SK-N-MC (cell line): ENCODE measurements at places on chromosomes 4 and X.

DNA sequence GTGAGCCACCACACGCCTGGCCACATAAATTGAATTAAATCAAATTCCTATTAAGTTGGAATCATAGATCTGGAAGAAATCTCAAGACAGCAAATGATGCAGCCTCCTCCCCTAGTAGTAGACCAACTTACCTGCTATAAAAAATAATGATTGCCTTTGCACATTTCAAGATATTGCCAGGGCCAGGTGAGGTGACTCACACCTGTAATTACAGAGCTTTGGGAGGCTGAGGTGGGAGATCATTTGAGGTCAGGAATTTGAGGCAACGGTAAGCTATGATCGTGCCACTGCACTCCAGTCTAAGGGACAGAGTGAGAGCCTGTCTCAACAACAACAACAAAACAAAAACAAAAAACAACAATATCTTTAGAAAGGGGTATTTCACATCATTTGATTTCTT, 17.0 kb upstream of the WWC2 start:
- no peak for DNase-seq

DNA sequence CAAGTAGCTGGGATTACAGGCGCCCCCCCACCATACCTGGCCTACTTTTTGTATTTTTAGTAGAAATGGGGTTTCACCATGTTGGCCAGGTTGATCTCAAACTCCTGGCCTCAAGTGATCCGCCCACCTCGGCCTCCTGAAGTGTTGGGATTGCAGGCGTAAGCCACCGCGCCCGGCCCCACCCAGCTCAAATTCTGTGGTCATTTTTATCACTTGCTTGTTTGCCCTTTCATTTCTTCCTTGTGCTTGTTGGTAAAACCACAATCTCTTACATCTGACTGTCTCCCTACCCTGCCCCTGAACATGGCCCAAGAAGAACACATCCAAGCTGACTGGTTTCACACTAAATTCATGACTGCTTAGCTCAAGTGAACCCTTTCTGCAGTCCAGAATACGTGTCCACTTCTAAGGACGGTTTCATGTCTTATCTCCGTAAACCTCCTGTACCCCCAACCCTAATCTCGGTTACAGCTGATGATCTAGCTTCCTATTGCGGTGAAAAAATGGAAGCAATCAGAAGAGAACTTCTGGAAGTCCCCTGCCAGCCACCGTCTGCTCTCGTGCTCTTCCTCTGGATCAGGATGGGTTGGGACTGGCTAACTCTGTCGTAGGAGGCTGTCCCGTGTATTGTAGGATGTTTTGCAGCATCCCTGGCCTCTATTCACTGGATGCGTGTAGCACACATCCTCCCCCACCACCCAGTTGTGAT, 5.4 kb upstream of the RS1 start:
- DNase-seq, result no peak

DNA sequence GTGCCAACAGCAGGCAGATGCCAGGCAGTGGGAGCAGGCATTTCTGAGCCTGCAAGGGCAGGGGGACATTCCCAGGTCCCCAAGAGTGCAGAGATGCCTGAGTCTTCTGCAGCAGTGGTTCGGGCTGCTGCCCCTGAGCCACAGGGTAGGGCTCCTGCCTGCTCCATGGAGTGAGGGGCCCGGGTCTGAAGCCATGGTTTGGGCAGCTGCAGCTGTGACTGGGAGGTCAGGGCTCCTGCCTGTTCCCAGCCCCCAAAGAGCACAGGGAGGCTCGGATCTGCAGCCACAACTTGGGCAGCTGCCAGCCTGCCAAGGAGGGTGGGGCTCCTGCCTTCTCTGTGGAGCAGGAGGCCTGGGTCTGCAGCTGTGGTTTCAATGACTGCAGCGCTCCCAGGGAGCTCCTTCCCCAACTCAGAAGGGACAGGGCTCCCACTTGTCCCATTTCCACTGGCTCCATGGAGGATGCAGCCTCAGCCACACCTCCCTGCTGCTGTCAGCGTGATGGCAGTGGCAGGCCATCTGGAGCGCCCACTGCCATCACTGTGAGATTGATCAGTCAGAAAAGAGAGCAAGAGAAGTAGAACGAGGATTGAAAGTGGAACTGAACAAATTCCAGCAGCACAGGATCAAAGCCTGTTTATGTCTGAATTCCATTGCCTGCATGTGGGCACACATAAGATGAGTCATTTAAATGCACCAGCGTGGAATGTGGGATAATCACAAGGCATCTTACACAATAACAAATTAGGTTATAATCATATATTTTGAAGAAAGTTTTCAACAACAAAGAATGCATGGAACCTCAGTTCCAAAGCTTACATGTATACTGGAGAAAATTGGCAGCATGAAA, 93.1 kb upstream of the CXorf51A start:
- DNase-seq, result no peak

- no peak for DNase-seq
Measured at GRCh38 chr4:150149381-150149780, 71.1 kb downstream of the DCLK2 start.

GRCh38 chr4:13537011-13537831, 7.1 kb downstream of the NKX3-2 start:
- DNase-seq, result no peak

GRCh38 chrX:48902135-48902534, 4.4 kb downstream of the PQBP1 start:
- no peak for DNase-seq

GRCh38 chrX:117607561-117607960, 509.0 kb downstream of the KLHL13 start:
- DNase-seq, result no peak

GRCh38 chr4:176321589-176321988, 1.8 kb downstream of the SPCS3 start:
- DNase-seq, result no peak

DNA sequence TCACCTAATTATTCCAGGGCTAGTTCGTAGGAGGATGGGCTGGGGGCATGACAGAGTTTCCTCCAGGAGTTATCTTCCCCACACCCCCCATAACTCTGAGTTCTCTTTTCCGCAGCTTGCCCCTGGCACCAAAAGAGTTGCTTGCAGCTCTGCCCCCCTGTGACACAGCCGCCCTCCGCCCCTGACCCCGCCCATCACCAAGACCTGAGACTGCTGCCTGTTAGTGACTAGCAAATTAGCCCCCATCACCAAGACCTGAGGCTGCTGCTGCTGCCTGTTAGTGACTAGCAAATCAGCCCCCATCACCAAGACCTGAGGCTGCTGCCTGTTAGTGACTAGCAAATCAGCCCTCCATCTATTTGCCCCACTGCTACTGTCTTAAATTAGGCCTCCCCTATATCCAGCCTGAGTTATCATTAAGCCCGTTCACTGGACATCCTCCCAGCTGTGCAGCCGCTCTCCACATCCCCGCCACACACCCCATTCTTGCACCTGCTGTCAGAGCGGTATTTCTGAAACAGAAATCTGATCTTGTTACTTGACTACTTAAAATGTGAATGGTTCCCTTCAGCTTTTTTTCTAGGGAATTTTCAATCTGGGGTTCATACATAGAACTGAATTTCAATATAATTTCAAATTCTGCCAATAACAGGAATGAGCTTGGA, 1.5 kb upstream of the PAPSS1 start:
- DNase-seq, result no peak
